ENCODE measurements at places on chromosomes 11 and 22.

- no peak for DNase-seq
These were observed 44.6 kb downstream of the KCNQ1OT1 start for GRCh38 chr11:2655016-2655719.

- no peak for DNase-seq
These were observed 9.3 kb downstream of the LAYN start for GRCh38 chr11:111549869-111550203.

DNA sequence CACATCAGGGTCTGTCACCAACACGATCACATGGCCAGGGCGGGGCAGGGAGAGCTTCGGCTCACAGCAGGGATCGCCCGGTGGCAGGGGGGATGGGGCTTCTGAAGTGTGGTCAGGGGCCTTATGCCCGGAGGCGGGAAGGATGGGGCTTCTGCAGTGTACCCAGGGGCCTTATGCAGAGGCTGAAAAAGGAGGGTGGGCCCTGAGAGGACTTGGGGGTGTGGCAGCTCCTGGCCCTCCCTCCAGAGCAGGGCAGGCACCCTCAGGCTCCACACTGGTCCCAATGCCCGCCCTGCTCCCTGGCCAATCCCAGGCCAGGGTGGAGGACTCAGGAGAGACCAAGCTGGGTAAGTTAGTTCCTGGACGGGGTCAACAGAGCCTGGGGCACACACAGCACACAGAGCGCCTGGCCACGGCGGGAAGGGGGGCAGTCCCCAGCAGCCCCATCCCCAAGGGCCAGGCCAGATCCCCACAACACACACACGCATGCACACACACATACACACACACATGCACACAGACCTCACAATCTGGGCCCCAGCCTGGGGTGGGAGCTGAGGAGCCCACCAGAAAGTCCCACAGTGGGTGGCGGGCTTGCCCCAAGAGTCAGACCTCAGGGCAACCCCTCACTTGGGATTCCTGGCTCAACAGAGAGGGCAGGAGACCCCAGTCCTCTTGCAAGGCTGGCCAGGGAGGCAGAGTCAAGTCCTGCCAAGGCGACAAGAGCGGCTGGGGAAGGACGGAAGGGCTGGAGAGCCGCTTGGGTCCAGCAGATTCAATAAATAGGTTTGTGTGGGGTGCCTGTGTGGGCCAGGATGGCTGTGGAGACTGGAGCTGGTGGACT lies 1.1 kb upstream of the CEND1 start:
- no peak for DNase-seq

GRCh38 chr11:123161376-123162030 lies 33.5 kb downstream of the CLMP start:
- no peak for DNase-seq

DNA sequence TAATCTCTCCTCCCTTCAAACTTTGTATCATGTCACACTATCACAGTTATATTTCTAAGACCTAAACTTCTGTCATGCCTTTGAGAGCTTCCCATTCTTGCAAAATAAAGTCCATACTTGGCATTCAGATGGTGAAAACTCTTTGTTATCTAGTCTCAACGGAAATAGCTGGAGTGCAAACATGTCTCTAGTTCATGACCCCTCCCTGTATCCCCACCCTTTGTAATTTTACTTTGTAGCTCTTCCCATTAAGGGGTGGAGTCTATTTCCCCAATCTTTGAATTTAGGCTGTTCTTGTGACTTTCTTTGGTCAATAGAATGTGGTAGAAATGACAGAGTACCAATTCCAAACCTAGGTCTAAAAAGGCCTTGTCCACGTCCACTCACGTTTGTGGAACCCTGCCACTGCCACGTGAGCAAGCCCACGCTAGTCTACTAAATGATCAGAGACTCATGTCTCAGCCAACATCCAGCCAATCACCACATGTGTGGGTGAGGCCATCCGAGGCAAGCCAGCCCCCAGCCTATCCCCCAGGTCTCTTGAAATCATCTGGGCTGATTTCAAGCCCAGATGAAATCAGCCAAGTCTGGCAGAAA lies 23.4 kb downstream of the SLN start:
- DNase-seq, result no peak

DNA sequence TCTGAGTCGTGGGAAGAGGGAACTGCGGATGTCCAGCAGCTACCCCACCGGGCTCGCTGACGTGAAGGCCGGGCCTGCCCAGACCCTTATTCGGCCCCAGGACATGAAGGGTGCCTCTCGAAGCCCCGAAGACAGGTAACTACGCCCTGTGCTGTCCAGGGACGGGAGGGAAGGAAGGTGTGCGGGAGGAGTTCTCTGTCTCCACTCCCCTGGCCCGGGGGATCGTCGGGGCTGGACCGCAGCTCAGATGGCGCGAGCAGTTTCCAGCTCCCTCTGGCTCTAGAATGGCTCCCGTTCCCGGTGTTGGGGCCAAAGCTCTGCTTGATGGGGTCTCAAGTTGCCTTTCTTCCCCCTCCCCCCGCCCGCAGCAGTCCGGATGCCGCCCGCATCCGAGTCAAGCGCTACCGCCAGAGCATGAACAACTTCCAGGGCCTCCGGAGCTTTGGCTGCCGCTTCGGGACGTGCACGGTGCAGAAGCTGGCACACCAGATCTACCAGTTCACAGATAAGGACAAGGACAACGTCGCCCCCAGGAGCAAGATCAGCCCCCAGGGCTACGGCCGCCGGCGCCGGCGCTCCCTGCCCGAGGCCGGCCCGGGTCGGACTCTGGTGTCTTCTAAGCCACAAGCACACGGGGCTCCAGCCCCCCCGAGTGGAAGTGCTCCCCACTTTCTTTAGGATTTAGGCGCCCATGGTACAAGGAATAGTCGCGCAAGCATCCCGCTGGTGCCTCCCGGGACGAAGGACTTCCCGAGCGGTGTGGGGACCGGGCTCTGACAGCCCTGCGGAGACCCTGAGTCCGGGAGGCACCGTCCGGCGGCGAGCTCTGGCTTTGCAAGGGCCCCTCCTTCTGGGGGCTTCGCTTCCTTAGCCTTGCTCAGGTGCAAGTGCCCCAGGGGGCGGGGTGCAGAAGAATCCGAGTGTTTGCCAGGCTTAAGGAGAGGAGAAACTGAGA lies 1.4 kb downstream of the ADM start:
- no peak for DNase-seq

- DNase-seq, result no peak
These were observed 311.6 kb downstream of the AASDHPPT start for GRCh38 chr11:106389101-106389500.

GRCh38 chr22:28808716-28809355 lies 8.5 kb upstream of the XBP1 start:
- no peak for DNase-seq

DNA sequence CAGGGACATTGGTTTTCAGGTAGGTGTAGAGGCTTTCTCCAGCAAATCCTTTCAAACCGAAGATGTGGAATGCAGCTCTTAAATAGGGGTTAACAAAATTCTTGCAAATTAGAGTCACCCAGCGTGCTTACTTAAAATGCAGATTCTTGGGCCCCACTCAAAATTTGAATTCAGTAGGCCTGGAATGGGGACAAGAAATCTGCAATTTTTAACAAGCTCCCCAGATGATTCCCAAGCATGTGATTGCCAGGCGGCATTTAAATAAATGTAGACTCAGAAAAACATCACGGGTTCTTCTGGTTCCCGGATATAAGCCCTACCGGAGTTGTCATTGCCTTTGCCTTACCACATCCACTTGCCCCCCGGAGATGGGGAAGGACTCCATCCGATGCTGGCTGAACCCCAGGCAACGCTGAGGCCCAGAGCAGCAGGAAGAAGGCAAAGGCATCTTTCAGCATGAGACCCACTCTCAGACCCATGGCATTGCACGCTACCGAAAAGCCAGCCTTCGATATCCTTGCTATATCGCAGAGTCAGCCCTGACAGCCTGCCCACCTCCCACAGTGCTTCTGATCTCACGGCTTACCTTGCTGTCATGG lies 134.2 kb downstream of the DSCAML1 start:
- no peak for DNase-seq

DNA sequence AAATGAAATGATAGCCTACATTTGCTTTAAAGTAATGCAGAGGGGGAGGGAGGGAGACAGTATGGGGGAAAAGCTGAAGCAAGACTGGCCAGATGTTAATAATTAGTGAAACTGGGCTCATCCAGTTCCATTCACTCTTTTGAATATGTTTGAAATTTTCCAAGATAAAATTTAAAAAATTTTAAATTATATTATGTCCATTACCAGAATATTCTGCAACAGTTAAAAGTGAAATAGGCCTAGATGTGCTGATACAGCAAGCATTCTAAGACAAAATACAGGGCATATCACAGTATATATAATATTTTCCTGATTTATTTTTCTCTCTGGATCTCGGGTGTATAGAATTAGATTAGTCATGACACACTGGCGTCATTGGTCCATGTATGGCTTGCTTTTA lies 13.6 kb upstream of the ZNRF3 start:
- DNase-seq, result no peak

DNA sequence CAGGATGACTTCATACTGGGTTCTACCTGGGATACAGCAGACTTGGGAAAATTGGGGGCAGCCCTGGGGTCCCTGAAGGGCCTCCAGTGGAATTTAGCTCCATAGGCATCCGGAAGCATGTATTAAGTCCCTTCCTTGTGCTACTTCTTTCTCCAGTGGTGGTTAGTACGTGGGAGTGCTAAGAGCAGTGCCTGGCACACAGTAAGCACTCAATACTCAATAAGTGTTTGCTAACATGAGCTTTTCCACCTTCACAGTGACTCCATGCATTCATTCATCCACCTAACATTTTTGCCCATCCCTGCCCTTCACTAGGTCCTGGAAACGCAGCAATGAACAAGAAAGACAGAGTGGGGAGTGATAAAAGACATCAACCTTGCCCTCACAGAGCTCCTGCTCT lies 120.5 kb downstream of the MN1 start:
- no peak for DNase-seq

- DNase-seq, result no peak
These were observed 16.1 kb downstream of the TMEM25 start for GRCh38 chr11:118547132-118547531.

- no peak for DNase-seq
These were observed 3.7 kb upstream of the IPO7 start for GRCh38 chr11:9380773-9381172.

- no peak for DNase-seq
These were observed 49.9 kb upstream of the LDLRAD3 start for GRCh38 chr11:35893796-35894475.

GRCh38 chr22:47062126-47062525 lies 299.7 kb downstream of the TBC1D22A start:
- DNase-seq, result no peak

- DNase-seq, result no peak
These were observed 6.8 kb upstream of the SAA1 start for GRCh38 chr11:18259259-18259658.

All from SHP77 treated with DMSO at 0.1 percent for 48 hours (cell line).